ENCODE measurements at places on chromosomes 4 and X.

DNA sequence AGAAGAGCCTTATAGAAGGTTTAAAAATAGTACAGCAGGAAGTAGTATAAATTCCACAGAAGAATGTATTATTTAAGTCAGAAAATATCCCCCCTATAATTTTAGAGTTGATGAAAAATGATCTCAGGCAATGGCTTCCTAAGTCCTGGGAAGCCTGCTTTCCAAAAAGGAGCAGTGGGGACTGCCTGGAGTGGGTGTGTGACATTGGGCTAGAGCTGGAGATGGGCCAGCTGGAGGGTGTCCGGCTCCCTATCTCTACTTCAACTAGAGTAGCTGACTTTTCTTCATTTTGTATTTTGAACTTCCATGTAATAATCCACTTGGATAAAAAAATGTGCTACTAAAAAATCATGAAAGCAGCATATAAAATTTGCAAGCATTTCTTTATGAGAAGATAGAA is 253.9 kb downstream of the ANK2 start:
- no peak for DNase-seq

DNA sequence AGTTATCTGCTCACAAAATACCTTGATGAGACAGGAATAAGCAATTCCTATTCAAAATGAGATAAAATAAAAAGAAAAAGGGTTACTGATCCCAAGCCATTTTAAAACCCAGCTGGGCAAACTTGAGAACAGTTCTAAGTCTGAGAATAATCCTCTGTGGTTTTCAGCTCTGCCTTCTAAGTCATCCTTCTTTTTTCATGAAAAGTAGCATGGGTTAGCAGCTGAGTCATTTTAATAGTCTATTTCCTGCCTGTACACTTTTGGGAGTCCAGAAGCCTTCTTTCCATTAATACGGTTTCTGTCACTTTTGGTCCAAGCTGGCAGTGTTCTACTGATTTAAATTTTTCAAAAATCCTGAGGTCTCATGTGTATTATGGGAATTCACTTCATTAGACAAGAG is 374.3 kb downstream of the IQCM start:
- DNase-seq, result peak; percentile 65

- DNase-seq, result no peak
These were observed 4.4 kb downstream of the FGF5 start for GRCh38 chr4:80270868-80271267.

DNA sequence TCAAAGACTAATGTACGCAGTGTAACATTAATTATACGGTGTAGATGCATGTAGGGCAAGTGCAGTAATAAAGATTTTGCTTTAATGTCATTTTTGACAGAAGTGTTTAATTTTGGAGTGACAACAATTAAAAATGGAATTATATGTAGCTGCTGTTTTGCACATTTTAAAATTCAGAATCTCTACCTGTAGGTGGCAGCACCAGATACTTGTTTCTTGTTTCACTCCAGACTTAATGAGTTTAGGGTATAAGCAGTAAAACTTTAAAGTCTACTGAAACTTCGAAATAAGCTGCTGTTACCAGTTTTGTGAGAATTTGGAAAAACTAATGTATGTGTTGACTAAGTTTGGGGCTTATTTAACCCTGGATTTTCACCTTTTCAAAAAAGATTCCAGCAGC is 144.9 kb downstream of the POLA1 start:
- peak; percentile 31 for DNase-seq

GRCh38 chrX:69027181-69028005 is 137.9 kb downstream of the PJA1 start:
- DNase-seq, result no peak

DNA sequence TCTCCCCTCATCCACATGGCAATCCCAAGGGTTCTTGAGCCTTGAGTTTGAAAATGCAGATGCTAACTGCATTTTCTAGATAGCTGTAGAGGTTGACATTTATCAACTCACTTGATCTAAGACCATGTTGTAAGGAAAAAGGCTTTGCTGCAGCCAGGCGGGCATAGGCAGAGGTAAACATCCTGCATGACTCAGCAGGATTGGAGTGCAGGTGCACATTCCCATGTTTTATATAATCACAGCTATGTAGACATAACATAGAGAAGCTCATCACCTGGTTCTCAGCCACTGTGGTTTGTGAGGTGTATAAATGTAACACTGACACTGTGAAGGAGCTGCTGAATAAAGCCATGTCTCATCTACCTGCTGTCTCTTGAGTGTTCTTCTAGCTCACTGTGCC is 62.3 kb upstream of the PDE5A start:
- no peak for DNase-seq

- no peak for DNase-seq
These were observed 30.5 kb downstream of the TTC29 start for GRCh38 chr4:146915132-146915531.

DNA sequence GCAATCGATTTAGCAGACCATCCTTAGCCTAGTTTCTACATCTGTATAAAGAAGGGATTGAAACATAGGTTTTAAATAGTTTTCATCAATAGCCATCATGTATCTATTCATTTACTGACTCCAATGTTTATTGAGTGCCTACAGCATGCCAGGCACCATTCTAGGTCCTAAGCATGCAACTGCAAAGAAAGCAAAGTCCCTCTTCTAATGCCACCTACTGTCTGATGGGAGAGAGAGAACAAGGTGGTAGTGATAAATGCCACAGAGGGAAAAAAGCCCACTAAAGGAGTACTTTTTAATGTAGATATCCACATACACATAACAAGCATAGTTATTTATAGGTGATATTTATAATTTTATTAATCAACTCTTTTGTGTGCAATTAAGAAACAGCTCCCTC is 67.6 kb upstream of the PPARGC1A start:
- no peak for DNase-seq

DNA sequence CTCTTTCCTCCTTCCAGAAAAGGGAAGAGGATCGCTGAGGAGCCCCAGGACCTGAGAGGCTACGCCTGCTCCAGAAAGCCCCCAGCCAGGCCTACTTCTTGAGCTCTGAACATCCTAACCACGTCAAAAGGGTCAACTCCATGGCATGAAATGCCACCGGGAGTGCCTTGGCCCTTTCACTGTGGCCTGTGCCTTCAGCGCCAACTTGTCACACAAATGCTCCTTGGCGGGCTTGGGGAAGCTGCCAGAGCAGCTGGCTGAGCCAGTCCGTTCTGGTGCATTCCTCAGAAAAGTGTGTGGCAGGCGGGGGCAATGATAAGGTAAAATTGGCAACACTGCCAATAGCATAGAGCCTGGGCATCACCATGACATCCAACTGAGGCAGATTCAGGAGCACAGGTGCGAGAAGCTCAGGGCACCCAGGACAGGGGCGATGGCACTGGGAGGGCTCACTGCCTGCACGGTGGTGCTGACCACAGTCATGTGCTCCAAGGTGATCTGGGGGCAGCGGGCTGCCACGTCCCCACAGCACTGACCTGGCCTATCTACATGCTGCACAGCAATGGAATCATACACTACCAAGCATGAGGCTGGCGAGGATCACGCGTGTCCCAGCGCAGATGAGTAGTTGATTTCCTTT is 12.1 kb upstream of the TREX2 start:
- no peak for DNase-seq

DNA sequence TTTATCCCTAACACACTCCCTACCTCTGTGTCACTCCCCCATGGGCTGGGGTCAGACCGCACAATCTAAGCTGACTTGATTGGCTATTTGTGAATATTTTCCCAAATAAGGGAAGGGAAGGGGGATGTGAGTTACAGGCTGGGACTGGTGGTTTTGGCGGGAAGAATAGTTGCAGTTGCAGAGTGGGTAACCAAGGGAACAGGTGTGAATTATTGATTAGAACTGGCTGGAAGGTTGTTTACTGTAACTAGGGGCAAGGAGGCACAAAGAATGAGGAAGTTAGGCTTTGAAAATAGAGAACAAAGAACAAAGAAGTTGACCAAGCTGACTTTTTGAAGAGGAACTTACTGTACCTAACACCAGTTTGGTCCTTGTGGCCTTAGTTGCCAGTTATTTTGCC is 88.0 kb upstream of the XAGE2 start:
- no peak for DNase-seq

DNA sequence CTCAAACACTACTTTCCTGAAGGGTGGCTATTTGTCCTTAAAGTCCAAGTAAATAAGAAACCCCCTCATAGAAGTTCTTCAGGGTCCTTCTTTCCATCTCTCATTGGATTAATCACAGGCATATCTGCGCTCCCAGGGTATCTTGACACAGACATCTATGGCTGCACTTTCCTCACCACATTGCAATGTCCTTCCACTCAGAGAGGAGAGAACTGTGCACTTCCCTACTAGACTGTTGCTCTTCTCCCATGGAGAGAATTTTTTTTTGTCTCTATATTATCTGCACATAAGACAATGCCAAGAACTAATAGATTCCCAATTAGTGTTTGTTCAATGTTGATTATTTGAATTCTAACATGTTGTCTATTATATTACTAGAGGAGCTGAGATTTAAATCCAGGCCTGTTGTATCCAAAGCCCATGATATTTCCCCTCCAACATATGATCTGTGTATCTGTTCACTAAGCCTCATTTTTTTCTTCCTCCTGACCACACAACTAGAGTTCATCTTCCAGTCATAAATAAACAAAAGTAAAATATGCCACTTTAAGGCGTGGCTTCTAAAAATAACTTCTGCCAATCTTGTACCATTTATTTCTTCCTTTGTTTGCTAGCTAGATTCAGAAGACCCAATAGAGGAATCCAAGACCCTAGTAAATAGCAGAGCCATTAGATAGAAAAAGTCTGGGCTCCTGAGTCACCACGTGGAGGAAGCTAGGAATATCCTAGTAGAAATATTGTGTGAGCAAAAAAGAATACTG is 61.5 kb upstream of the FAM241A start:
- no peak for DNase-seq
